Progenitor cell of endocrine pancreas (in vitro differentiated cells): ENCODE measurements at places on chromosomes 2 and 18. TPM values are rescaled to one million over a fixed set of nuclear protein-coding genes. Genes with fewer than 3 reads are reported as not detected.

Gene DLGAP1
- 16.7 and 18.3 TPM in 2 replicates for total RNA-seq

Gene TUBA4B
- total RNA-seq = not detected in 2 replicates

Gene IL36B
- total RNA-seq = not detected in 2 replicates

- H3K4me3 ChIP-seq = no peak overlapping the region
- no peak for DNase-seq
- no peaks in the 10 kb centered on the region for H3K27me3 ChIP-seq
- no peaks in the 10 kb centered on the region for H3K36me3 ChIP-seq
Measured at GRCh38 chr2:197124639-197125390, 185.8 kb downstream of the ANKRD44 start.

DNA sequence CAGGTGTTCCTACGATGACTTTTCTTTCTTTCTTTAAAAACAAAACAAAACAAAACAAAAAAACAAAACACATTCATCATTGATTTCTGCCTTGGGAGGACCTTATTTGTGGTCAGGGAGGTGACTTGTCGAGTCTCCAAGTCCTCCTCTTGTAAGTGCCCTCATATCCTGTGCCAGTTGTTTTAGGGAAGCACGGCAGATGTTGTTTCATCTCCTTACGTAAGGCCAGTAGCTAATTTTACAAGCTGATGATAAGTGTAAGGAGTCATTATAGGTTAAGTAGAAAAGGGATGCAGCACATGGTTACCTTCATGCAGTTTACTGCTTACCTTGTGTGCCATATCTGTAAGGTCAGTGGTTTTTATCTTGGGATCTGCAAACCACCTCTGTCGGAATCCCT lies 52.2 kb downstream of the MRPS9 start:
- no peak for DNase-seq
- no peak overlapping the region for H3K4me3 ChIP-seq
- H3K4me1 ChIP-seq = no peaks in the 10 kb centered on the region
- peaks cover 1% of the 10 kb centered on the region for H3K36me3 ChIP-seq
- no peak overlapping the region for H3K27ac ChIP-seq
- H3K27me3 ChIP-seq = no peaks in the 10 kb centered on the region

- H3K36me3 ChIP-seq = no peaks in the 10 kb centered on the region
- no peak for DNase-seq
- H3K4me1 ChIP-seq = no peaks in the 10 kb centered on the region
- H3K4me3 ChIP-seq = no peak overlapping the region
- no peak overlapping the region for H3K27ac ChIP-seq
- peaks cover 30% of the 10 kb centered on the region for H3K27me3 ChIP-seq
Measured at GRCh38 chr18:79529296-79529695, 133.6 kb downstream of the NFATC1 start.

GRCh38 chr18:37019157-37019827 lies 190.4 kb downstream of the KIAA1328 start:
- no peak for DNase-seq
- H3K4me1 ChIP-seq = no peaks in the 10 kb centered on the region
- no peak overlapping the region for H3K4me3 ChIP-seq
- peaks cover 15% of the 10 kb centered on the region for H3K36me3 ChIP-seq
- H3K27me3 ChIP-seq = no peaks in the 10 kb centered on the region

- DNase-seq = no peak
- no peak overlapping the region for H3K4me3 ChIP-seq
- no peaks in the 10 kb centered on the region for H3K36me3 ChIP-seq
- no peaks in the 10 kb centered on the region for H3K4me1 ChIP-seq
Measured at GRCh38 chr2:29016504-29016903, 35.4 kb downstream of the TOGARAM2 start.

DNA sequence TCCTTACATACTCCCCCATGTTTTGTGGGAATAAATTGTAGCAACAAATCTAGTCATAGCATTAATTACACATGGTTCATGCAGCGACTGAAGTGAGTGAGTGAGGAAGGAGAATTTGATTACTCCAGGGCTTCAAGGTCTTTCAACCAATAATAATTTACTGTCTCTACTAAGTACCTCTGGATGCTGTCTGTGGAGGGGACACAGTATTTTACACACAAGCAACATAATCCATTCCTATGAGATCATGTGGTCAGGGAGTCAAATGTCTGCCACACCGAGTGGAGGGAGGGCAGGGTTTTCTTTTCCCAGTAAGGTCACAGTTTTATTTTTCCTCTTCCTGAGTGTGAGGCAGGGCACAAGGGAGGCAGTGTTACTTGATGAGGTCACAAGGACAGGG lies 334.7 kb upstream of the CELF4 start:
- no peak overlapping the region for H3K27ac ChIP-seq
- H3K27me3 ChIP-seq = peaks cover 7% of the 10 kb centered on the region
- no peak for DNase-seq
- H3K4me1 ChIP-seq = peaks cover under 1% of the 10 kb centered on the region
- no peaks in the 10 kb centered on the region for H3K36me3 ChIP-seq

DNA sequence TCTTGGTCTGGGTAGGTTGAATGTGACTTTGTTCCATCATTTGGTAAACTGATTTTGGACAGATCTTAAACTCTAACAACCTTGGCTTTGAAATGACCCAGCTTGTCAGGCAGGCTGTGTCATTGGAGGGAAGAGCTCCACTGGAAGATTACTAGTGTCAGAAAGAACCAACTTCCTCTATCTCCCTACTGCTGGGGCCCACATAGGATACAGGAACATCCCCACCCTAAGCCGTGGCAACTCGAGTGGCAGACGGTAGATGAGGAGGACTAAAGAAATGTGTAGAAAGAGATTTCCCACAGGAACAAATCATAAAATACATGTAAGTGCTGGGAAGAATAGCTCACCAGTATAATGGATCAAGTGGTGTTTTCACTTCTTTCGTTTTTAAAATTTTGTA lies 4.3 kb upstream of the G6PC2 start:
- peaks cover 14% of the 10 kb centered on the region for H3K27me3 ChIP-seq
- no peaks in the 10 kb centered on the region for H3K4me1 ChIP-seq
- no peak overlapping the region for H3K4me3 ChIP-seq

DNA sequence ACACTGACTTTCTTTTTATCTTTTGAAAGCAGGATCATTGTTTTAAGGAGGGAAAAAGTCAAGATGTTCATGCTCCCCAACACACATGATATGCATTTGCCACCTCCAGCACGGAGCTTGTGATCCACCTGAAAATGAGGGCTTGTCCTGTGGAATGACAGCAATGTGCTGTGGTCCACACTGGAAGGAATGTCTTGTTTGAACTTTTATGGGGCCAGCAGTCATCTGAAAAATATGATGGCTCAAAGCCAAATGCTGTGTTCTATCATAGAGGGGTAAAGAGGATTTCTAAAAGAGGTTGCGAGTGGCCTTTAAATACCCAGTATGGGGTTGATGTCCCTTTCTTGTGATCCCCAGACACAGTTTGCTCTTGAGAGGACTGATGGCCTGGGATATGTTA lies 226.5 kb upstream of the SPRED2 start:
- peaks cover 68% of the 10 kb centered on the region for H3K27me3 ChIP-seq
- no peaks in the 10 kb centered on the region for H3K36me3 ChIP-seq
- H3K4me3 ChIP-seq = no peak overlapping the region
- no peak overlapping the region for H3K27ac ChIP-seq

DNA sequence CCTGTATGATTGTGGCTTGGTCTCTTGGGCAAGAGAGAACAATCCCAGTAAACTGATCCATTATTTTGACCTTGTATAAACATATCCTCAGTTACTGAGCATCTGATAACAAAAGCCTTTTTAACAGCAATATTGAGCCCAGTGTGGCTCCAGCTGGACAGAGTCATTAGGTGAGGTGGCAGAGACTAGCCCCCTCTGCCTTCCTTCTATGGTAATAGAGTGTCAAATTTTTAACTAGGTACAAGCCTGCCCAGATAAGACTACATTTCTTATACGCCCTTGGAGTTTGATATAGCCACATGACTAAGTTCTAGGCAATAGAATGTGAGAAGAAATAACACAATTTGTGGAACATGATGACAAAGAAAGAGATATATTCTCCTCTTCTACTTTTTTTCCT lies 56.2 kb downstream of the HNMT start:
- H3K36me3 ChIP-seq = no peaks in the 10 kb centered on the region
- H3K27me3 ChIP-seq = no peaks in the 10 kb centered on the region
- H3K4me3 ChIP-seq = no peak overlapping the region
